Esophagus muscularis mucosa (tissue), 4 donors: ENCODE measurements at places on chromosomes 2 and 18. TPM values are rescaled to one million over a fixed set of nuclear protein-coding genes. Genes with fewer than 3 reads are reported as not detected.

FAM110C gene
- total RNA-seq, result 3.7 TPM

GRB14 gene
- 3.3 TPM for total RNA-seq

MSH2 gene
- 9.9 TPM for total RNA-seq

CFAP221 gene
- total RNA-seq, result 0.97 TPM

RPRM gene
- 5.9 TPM for total RNA-seq

LINC00305 gene
- not detected for total RNA-seq

PCBP1 gene
- 156 TPM for total RNA-seq

TMEM87B gene
- total RNA-seq, result 14.1 TPM

MXD1 gene
- 8.5 TPM for total RNA-seq

TMEM247 gene
- total RNA-seq, result not detected

CFAP65 gene
- total RNA-seq, result not detected

C2orf66 gene
- total RNA-seq, result not detected

TAF4B gene
- total RNA-seq, result 8.3 TPM

POMC gene
- total RNA-seq, result 30.3 TPM

FKBP1B gene
- total RNA-seq, result 5.0 TPM

KCNK3 gene
- total RNA-seq, result 2.1 TPM

CXCR4 gene
- total RNA-seq, result 4.2 TPM

TLK1 gene
- 35.1 TPM for total RNA-seq

AGPS gene
- total RNA-seq, result 26.3 TPM

SLC38A11 gene
- 1.4 TPM for total RNA-seq

GLI2 gene
- total RNA-seq, result 25.3 TPM

CD8B2 gene
- not detected for total RNA-seq

GNAL gene
- 20.3 TPM for total RNA-seq

LONRF2 gene
- 41.1 TPM for total RNA-seq

LAMA1 gene
- 0.32 TPM for total RNA-seq

DUSP28 gene
- total RNA-seq, result 5.0 TPM
